Endothelial cell of coronary artery (primary cell): ENCODE measurements at places on chromosomes 7 and 10. TPM values are rescaled to one million over a fixed set of nuclear protein-coding genes. Genes with fewer than 3 reads are reported as not detected.

PRPS1L1 gene
- total RNA-seq, result not detected in 2 replicates

CHN2 gene
- under 0.01 and 0.56 TPM in 2 replicates for total RNA-seq

FAM25A gene
- not detected in 2 replicates for total RNA-seq

EBLN1 gene
- not detected in 2 replicates for total RNA-seq

PTN gene
- 0.27 and 0.56 TPM in 2 replicates for total RNA-seq

THNSL1 gene
- 2.9 and 3.3 TPM in 2 replicates for total RNA-seq

CCDC146 gene
- 1.1 and 1.4 TPM in 2 replicates for total RNA-seq

RGS10 gene
- 25.1 and 35.4 TPM in 2 replicates for total RNA-seq

OR2A1 gene
- under 0.01 TPM in 1 of 2 replicates, not detected in the other for total RNA-seq

FEZF1 gene
- not detected in 2 replicates for total RNA-seq

CUZD1 gene
- total RNA-seq, result 0.54 and 1.0 TPM in 2 replicates

NEUROD6 gene
- total RNA-seq, result not detected in 2 replicates

CCDC3 gene
- 0.28 and 2.2 TPM in 2 replicates for total RNA-seq

TRIM50 gene
- not detected in 2 replicates for total RNA-seq

HMX3 gene
- total RNA-seq, result not detected in 2 replicates

MYL10 gene
- not detected in 2 replicates for total RNA-seq

NKX2-3 gene
- not detected in 2 replicates for total RNA-seq

TMEM270 gene
- not detected in 2 replicates for total RNA-seq

SOSTDC1 gene
- total RNA-seq, result not detected in 2 replicates

KCND2 gene
- total RNA-seq, result 0.09 TPM in 1 of 2 replicates, not detected in the other

CPA2 gene
- total RNA-seq, result not detected in 2 replicates

FHIP2A gene
- total RNA-seq, result 18.5 and 24.4 TPM in 2 replicates

TCAF2 gene
- 5.2 and 12.4 TPM in 2 replicates for total RNA-seq

TMEM196 gene
- not detected in 2 replicates for total RNA-seq

VKORC1L1 gene
- total RNA-seq, result 14.3 and 19.5 TPM in 2 replicates

MAGI2 gene
- 1.8 and 3.4 TPM in 2 replicates for total RNA-seq

HTRA1 gene
- 69.6 and 131 TPM in 2 replicates for total RNA-seq

EN2 gene
- total RNA-seq, result 0.09 TPM in 1 of 2 replicates, not detected in the other

MICALL2 gene
- total RNA-seq, result 13.4 and 37.8 TPM in 2 replicates

UPK3BL2 gene
- total RNA-seq, result 3.2 and 3.6 TPM in 2 replicates

CALML3 gene
- not detected in 2 replicates for total RNA-seq

ODAD2 gene
- total RNA-seq, result 0.36 and 1.0 TPM in 2 replicates

VPS26A gene
- total RNA-seq, result 31.3 and 35.5 TPM in 2 replicates

SRRM3 gene
- 0.45 and 1.3 TPM in 2 replicates for total RNA-seq

INA gene
- total RNA-seq, result 0.18 and 0.19 TPM in 2 replicates

ELFN1 gene
- 0.28 and 1.2 TPM in 2 replicates for total RNA-seq

HMX2 gene
- total RNA-seq, result not detected in 2 replicates

CRPPA gene
- 0.85 and 0.99 TPM in 2 replicates for total RNA-seq

ACSM6 gene
- total RNA-seq, result not detected in 2 replicates

ZC3HAV1L gene
- 8.9 and 19.9 TPM in 2 replicates for total RNA-seq

SEMA4G gene
- 0.63 and 0.94 TPM in 2 replicates for total RNA-seq

KLF14 gene
- not detected in 2 replicates for total RNA-seq

INHBA gene
- total RNA-seq, result 4.0 and 4.5 TPM in 2 replicates
